ENCODE measurements at places on chromosomes 1 and 21.

DNA sequence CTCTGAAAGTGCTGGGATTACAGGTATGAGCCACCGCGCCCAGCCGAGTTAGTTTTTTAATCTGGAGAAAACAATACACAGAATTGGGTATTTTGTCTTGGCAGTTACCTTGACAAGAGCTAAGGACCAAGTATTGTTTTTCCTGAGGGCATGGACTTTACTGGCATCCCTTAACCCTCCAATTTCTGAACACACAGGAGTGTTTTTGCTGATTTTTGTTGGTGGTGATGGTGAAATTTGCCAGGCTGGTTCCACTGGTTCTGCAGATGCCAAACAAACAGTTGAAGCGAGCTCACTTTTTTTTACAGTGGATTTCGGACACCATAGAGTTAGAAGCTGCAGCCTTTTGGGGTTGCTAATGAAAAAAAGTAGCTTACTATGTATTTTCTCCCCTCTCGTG lies 37.2 kb upstream of the SH3D21 start:
- no peak for DNase-seq

DNA sequence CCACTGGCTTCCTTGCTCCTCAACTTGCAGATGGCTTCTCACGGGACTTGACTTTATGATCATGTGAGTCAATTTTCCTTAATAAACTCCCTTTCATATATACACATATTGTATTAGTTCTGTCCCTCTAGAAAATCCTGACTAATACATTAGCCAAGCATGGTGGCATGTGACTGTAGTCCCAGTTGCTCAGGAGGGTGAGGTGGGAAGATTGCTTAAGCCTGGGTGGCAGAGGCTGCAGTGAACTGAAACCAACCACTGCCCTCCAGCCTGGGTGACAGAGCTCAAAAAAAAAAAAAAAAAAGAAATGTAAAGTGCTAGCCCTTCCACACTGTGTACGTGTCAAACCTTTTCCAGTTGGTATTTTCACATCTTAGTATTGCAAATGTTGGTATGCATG lies 857.0 kb downstream of the LTN1 start:
- no peak for DNase-seq

GRCh38 chr1:19366599-19367536 lies 54.7 kb downstream of the SLC66A1 start:
- no peak for DNase-seq

DNA sequence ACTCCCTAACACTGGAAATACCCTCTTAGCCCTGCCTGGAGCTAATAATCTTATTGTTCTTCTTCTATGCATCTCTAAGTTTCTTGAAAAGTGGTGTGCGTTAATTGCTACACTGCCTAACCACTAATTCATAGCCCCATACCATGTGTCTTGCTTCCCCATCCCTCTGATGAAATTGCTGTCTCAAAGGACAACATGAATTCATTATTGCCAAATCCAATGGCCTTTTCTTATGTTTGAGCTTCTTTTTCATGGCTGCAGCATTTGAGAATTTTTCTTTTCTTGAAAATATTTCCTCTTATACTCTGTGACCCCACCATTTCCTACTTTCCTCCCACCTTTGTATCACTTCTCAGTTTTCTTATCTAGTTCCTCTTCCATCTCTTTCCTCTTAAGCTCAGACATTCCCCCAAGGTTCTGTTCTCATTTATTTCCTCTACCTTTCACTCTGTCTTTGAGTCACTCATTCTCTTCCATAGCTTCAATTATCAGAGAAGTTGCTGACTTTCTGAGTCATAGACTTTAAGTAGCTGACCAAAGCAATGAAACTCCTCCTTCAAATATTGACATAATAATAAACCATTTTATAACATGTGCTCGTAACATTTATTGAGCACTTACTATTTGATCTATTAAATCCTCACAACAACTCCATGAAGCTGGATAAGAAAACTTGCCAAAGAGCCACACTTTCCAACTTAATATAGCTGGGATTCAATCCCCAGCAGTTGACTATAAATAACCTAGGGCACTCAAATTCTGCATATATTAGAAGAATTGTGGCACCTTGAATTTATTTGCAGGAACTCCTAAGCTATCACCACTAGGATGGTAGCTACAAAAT lies 35.5 kb upstream of the ATP6V1G3 start:
- no peak for DNase-seq

- DNase-seq = no peak
Measured at GRCh38 chr1:40739455-40740008, 44.1 kb upstream of the KCNQ4 start.

DNA sequence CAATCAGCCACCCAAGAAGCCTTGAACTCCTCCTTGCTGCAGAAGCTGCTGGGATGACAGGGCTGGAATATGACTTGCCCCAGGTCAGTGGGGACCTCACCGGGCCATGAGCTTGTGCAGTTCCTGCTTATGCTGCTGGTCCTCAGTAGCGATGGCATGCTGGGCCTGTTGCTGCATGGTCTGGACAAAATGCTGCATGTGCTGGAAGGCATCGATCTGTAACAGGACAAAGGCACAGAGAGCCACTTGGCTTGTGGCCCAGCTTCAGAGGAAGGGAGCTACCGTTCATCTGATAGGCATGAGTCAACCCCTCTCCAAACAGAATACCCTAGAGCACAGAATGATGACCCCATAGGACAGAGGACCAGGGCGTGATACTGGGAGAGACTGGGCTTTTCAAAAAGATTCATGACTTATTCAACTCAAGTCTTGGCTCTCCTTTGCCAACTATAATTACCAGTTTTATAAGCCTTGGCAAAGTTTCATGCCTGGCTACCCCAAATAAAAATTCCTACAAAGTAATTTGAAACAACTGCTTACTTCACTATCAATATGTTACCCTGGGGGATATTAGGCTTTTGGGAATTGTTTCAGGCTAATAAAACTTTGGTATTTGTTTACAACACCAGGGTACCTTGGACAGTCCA lies 34.7 kb upstream of the EXOSC10 start:
- DNase-seq = no peak

GRCh38 chr1:19086176-19086875 lies 123.7 kb downstream of the UBR4 start:
- no peak for DNase-seq

- no peak for DNase-seq
Measured at GRCh38 chr1:30942326-30942963, 33.9 kb upstream of the SDC3 start.

DNA sequence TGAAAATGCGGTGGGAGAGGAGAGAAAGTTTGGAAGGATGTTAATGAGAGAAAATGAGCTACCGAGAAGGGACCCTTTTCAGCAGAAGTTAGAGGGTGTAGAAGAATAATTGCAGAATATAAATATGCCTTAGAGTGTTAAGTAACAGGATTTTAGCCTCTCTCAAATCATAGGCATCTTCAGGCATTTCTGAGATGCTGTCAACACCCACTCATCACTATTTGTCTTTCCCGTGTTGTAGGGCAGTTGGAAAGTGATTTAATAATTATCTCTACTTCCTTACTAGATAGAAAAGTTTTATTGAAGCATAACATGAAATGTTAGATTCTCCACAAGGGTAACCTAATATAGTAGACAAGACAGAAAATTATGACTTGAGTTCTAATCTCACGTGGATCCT lies 96.4 kb upstream of the RGS4 start:
- no peak for DNase-seq

DNA sequence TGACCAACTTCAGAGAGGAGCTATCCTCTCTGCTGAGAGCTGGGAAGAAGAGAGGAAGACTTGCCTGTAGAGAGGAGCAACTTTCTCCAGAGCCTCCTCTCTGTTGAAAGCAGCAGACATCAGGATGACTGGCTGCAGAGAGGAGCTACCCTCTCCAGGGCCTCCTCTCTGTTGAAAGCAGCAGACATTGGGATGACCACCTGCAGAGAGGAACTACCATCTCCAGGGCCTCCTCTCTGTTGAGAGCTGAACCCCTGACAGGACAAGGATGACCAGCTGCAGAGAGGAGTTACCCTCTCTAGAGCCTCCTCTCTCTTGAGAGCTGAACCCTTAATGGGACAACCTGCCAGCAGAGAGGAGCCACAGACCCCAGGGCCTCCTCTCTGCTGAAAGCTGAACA lies 83.0 kb upstream of the GJB5 start:
- no peak for DNase-seq

DNA sequence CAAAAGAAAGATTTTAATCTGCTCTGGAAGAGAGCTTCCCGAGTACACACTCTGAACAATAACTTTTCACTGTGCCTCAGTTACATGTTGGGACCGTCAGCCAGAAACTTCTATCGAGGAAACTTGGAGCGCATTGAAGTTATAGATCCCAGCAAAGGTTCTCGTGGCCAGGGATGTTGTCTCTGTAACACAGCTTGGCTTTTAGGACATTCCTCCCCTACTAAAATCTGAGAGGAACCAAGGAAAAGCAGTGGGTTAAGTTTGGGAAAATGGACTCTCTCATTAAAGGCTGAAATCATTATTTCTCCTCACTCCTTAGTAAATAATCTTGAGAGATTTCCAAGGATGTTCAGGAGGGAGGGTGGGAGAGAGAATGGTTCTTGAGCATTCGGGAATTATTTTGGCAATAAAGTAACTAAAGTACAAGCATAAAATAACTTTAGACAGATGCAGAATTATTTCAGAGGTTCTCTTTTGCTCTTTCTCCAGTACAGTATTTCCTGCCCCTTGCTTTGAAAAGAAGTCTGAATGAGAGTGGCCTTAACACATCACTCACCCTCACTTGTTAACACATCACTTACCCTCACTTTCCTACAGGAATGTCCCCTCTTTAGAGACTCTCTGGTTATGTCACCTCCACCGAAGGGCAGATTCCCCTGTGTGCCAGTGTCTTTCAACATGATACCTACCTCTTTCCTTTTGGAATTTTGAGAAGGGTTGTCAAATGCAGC lies 1.8 kb upstream of the NFIA start:
- no peak for DNase-seq

DNA sequence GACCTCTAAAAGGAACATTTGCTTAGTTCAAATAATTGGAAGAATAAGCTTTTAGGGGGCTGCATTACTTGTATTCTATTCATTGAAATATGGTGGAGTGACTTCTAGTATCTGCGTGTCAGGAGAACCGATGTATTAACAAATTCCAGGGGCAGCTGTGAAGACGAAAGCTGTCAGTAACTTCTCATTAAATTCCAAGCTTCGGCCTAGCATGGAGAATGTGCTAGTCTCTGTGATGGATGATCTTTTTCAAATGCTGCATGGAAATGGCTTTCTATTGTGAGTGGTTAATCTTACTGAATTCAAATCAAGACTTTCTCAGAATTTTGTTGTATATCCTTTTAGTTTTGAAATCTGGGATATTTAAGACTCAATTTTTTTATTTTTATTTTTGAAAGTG lies 429.9 kb downstream of the ADGRL2 start:
- no peak for DNase-seq

Measured in GOT3 (cell line).